Stimulated activated CD8-positive, alpha-beta memory T cell treated with anti-CD3 and anti-CD28 coated beads, Interleukin-4, amount 100 ng/mL, for 4 hours (primary cell): ENCODE measurements at places on chromosomes 1 and 21.

- no peak for DNase-seq
Measured at GRCh38 chr1:245409341-245410195, 254.8 kb downstream of the KIF26B start.

DNA sequence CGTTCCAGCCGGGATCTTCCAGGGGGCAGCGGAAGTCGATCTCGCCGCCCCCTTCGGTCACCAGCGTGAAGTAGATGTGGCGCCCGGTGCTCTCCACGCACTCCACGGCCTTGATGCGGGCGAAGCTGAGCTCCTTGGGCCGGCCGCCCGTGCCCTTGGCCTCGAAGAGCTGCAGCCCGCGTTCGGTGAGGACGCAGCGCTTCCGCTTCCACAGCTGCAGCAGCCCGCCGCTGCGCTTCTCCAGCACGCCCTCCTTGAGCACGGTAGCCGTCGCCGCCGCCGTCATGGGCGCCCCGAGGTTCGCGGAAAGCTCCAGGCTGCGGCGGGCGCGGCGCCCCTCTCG is 516 bp downstream of the PHLDA3 start:
- no peak for DNase-seq

- no peak for DNase-seq
Measured at GRCh38 chr1:168736520-168736919, 7.5 kb upstream of the DPT start.

GRCh38 chr1:234212764-234213657 is 160.2 kb upstream of the COA6 start:
- no peak for DNase-seq

- DNase-seq: no peak
Measured at GRCh38 chr1:225950905-225951497, 10.0 kb upstream of the LEFTY2 start.

GRCh38 chr1:89557956-89558355 is 33.3 kb downstream of the LRRC8B start:
- no peak for DNase-seq

- no peak for DNase-seq
Measured at GRCh38 chr21:39052718-39053117, 130.5 kb downstream of the PSMG1 start.

- DNase-seq: no peak
Measured at GRCh38 chr1:62237361-62237760, 42.7 kb downstream of the L1TD1 start.

GRCh38 chr1:175191659-175192058 is 917 bp downstream of the KIAA0040 start:
- no peak for DNase-seq

DNA sequence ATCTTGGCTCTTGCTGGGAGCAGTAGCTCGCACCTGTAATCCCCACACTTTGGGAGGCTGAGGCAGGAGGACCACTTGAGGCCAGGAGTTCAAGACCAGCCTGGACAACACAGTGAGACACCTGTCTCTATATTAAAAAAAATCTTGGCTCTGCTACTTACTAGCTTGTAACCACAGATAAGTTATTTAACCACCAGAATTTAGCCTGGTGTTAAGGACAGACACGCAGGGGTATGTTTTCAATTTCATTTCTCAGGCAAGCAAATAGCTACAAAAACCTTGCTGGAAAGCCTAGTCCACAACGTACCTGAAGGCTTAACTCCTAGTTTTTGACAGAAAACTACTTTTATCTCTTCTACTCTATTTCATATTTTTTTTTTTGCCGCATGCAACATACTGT is 24.8 kb upstream of the GFI1 start:
- DNase-seq: no peak

DNA sequence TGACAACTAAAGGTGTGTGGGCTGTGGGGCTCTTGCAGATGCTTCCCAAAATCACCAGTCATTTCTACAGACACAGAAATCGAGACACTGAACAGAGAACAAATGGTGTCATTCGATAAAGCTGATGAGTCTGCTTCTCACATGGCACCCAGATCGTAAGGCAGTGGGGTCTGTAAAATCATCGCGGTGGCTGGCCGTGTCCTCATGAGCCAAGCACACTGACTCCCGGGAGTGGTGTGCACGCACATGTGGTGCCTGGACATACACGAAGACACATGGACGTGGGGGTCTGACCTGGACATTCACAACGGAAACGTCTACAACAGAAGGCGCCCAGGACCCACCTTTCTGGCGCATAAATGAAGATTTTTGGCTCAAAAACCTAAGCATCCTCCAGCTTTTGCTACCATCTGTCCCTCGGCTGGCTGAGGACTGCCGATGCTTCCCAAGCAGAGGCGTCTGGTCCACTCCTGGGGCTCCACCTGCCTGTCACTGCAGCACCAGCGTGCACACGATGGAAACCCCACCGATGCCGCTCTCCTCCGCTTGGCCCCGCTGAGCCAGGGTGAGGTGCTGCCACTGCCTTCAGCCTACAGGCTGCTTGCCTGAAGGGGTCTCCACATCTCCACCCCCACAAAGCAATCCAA is 6.8 kb downstream of the SMIM1 start:
- no peak for DNase-seq

DNA sequence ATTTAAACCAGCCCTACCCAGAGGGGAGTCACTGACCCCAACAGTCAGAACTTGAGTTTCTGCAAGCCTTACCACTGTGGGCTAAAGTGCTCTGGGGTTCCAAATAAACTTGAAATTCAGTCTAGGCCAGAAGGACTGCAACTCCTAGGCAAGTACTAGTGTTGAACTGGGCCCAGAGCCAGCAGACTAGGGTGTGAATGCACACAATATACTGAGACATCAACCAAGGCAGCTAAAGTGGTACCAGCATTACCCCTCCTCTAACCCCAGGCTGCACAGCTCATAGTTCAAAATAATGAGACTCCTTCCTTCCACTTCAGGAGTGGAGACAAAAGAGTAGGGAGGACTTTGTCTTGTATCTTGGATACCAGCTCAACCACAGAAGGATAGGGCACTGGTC is 18.9 kb upstream of the IL20 start:
- no peak for DNase-seq

GRCh38 chr1:177687544-177687943 is 282.3 kb downstream of the SEC16B start:
- no peak for DNase-seq

GRCh38 chr1:88678405-88678804 is 5.7 kb upstream of the PKN2 start:
- DNase-seq: no peak

- no peak for DNase-seq
Measured at GRCh38 chr1:206109718-206110117, 7.5 kb downstream of the AVPR1B start.

DNA sequence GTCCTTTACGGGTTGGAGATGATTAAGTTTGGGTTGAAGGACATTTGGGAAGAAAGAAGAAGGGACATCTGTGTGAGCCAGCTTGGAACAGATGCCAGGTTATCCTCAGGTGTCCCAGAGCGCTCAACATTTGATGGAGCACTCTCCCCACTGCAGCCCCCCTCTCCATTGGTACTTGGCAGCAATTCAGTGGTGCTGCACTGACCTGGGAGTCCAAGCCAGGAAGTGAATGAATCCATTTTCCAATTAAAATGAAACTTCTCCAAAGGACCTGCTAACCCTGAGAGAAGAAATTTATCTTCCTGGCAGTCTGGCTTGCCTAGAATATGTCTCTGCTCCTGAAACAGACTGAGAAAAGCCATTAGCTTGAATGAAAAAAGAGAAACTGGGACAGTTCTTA is 67.1 kb downstream of the FGGY start:
- DNase-seq: no peak

GRCh38 chr1:94823116-94823515 is 3.0 kb downstream of the SLC44A3 start:
- no peak for DNase-seq

DNA sequence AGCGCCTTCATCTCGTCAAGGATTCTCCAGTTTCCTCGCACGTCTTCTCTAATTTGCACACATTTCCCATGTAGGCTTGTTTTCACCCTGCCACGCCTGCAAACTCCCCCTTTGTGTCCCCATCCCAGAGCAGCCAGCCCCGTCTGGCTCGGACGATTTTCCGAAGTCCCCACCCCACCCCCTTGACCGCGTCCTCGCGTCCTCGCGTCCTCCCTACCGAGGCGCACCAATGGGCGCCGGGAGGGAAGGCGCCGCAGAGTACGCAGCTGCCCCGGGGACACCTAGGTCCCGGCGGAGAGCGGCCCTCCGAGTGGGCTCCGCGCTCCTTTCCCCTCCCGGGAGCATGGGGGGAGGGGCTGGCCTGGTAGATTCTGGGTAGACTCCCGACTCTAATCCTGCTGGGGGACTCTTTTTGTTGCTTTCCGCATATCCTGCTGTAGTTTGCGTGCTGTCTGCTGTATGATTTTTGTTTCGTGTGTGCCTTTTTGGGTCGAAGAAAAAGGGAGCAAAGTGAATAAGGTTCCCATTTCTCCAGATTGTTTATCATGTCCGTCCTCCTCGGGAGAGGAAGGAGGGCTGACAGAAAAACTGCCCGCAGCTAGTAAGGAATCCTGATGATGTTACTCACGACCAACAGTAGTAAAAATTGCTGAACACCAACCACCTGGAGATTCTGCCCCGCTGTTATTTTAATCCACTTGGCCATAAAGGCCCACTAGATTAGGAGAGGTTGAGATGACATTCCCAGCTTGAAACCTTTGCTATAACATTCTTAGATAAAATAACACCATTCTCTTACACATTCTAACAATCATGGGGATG is 1.5 kb downstream of the CACHD1 start:
- no peak for DNase-seq

DNA sequence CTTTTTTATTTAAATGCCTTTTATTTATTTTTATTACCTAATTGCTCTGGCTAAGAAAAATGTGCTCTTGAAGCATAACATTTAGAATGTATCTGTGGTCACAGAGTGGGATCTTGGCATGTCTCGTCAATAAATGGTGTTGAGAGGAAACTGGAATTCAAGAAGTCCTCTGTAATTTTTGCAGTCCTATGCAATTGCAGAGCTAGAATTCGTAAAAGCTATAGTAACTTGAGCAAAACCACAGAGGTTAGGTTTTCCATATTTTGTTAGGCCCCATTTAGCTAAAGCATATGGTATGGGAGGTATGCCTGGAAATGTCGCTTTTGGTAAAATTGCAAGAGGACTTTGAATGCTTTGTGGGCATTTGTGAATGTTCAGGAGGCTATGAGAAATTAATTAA is 466.7 kb upstream of the NFIA start:
- DNase-seq: no peak

- no peak for DNase-seq
Measured at GRCh38 chr1:21924503-21925005, 12.6 kb downstream of the HSPG2 start.
